ENCODE measurements at places on chromosomes 11 and 22.

DNA sequence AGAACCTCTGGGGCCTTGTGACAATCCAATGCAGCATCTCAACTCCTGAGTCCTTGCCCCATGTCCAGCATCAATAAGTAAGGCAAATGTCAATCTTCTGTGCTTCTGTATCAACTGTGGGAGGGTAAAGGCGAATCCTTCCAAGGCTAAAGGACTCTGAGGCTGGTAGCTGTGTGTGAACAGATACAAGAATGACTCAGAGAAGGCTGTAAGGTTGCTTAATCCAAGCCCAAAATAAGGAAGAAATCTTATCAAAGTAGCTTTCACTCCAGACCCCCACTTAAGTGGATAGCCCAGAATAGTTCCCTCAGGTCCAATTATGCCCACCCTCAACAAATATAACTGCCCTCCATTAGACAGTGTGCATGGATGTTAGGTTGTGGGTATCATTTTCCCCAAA, 28.1 kb upstream of the SCGB1A1 start:
- no peak for DNase-seq

- no peak for DNase-seq
Observed at GRCh38 chr11:110614031-110614430, 98.2 kb downstream of the ARHGAP20 start.

- DNase-seq: no peak
Observed at GRCh38 chr22:26565889-26566288, 24.0 kb downstream of the TPST2 start.

DNA sequence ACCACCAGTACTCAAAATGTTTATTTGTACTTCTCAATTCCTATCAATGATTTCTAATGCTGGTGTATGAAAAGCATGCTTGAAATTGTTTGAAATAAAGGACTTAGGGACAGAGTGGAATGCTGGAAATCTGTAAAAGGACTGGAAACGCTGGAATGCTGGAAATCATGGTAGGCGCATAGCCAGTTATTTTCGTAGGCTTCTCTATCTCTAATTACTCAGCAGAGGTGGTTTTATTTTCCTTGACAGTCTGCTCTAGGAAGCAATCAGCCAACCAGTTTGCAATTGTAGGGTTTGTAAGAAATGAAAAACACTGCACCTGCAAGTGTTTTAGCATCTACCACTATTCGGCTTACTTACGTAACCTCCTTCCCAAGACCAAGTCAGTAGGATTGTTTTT, 788 bp downstream of the LIN7C start:
- no peak for DNase-seq

DNA sequence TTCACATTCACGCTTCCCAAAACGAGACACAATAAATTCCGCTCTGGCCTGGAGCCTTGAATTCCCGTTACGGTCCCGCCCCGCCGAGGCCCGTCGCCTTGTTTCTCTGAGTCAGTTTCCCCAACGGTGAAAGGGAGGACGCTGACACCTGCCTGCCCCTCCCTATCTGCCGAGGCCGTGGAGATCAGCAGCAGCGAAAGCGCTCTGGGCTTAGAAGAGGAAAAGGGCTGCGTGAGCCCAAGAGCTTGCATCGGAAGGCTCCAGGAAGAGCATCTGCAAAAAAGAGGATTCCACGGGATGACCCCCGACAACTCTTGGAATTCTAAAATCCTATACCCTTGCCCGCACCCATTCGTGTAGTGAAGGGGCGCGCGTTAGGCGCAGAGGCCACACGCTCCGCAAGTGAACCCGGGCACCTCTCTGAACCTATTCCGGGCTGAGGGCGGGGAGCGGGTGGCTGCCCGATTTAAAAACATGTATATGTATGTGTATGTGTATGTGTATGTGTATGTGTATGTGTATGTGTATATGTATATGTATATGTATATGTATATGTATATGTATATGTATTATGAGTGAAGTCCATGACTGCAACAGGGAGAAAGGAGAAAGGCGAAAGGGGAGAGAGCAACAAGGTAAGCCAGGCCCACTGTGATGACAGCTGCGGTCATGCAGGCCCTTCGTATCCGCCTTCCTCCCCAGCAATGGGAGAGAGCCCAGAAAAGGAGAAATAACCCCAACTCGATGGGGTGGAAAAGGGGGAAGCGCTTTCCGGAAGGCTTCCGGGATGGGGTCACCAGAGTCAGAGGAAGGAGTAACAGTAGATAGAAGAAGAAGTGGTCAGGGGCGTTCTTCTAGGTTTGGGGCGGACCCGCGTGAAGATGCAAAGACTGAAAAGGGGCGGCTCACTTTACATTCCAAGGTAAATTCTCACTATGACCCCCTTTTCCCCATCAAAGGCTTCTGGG, 948 bp upstream of the MRTFA start:
- no peak for DNase-seq

GRCh38 chr11:75233754-75234172, 6.8 kb upstream of the TPBGL start:
- peak; percentile 89 for DNase-seq

Measured in mesendoderm (in vitro differentiated cells).